ENCODE measurements at places on chromosomes 12 and 14.

DNA sequence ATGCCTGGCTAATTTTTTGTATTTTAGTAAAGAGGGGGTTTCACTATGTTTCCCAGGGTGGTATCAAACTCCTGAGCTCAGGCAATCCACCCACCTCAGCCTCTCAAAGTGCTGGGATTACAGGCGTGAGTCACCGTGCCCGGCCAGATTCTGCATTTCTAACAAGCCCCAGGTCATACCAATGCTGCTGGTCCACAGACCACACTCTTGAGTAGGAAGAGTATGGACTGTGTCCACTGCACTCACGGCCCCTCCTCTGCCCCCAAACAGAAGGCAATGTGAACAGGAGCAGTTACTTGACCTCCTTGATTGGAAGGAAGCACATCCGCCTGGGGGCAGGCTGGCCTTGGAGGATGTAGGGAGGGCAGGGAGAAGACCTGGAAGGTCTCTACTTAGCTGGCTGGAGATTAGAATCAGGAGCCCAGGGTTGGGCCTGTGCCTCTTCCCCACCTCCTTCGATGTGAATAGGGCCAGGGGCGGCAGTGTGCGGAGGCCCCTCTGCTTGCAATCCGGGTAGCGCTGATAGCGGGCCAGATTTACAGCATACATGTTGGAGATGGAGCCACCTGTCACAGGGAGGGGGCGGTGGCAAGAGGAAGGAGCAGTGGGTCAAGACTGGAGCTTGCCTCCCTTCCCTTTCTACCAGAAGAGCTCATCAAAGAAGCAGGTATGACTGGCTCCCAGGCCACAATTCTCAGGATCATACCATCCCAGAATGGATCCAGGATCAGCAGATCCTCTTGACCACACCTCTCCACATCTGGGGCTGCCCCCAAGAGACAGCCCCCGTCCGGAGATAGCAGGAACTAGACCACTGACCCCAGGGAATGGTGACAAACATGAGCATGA, 9.4 kb upstream of the ZNF740 start:
- DNase-seq = no peak

- no peak for DNase-seq
Measured at GRCh38 chr14:64363265-64363846, 24.8 kb upstream of the MTHFD1 start.

DNA sequence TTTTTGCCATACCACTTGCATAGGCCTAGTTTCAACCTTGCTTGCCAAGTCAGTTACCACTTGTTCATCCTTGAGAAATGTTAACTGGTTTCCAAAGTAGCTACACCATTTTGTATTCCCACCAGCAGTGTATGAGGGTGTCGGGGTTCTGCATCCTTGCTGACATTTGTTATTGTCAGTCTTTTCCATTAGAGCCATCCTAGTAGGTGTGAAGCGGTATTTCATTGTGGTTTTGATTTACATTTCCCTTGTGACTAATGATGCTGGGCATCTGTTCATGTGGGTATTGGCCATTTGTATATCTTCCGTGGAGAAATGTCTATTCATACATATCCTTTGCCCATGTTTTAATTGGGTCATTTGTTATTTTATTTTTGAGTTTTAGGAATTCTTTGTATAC, 27.6 kb upstream of the GALNT16 start:
- DNase-seq = no peak

GRCh38 chr12:31524791-31525495, 66.0 kb downstream of the DENND5B start:
- DNase-seq = no peak

GRCh38 chr14:75281654-75282019, 3.0 kb downstream of the FOS start:
- no peak for DNase-seq

DNA sequence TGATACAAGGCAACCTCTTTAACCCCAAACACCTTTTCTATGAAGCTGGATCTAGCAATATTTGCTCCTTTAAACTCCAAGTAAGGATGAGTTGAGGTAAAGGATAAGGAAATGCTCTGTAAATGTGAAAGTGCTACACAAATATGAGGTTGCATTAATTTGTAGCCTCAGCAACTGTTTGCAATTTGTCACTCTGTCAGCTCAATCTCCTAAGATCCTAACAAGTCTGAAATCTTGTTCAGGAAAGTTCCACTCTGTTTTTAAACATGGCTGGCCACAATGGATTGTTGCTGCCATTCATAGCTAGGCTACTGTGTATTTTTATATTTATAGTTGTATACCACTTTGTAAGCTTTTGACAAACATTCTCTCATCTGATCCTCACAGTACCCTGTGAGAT, 51.3 kb downstream of the SCN8A start:
- DNase-seq = no peak

DNA sequence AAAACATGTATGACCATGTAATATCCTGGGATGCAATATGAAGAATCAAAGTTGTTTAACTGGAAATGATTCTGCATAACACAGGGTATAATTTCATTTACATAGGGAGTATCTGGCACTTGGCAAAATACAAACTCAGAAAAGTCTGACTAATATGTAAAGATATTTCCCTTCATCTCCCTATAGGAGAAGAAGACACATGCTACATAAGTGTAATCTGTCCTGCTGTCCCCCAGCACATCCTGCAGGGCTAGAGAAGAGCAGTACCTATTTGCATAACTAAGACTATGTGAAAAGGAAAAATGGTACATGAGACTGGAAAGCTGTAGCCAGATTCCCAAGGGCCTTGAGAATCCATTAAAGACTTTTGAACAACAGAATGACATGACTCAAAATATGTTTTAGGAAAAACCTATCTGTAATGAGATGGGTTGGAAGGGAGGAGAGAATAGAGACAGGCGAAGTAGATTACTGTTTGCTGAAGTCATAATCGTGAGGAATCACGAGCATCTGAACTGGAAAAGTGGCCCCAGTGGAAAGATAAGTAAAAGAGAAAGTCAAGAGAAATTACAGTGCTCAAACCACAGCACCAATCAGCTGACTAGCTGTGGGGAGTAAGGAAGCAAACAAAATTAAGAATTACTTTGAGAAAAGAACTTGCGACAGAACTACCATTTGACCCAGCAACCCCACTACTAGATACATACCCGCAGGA, 155.1 kb upstream of the HMGA2 start:
- no peak for DNase-seq

DNA sequence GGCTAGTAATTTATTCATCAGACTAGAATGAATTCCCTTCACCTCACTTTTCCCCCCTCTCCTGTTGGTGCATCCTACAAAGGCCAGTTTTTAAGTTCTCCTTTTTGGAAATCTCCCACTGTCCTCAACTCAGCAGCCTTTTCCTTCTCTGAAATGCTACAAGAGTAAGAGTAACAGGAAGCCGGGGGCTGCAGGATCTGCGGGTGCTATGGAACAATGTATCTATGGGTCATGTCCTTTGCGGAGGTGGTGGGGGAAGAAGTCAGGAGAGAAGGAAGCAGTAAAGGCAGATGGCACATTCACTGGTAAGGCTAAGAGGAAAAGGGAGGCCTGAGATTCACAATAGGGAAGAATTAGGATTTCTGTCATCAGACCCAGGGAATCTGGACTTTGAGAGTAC, 22.2 kb upstream of the TESC start:
- DNase-seq = no peak

DNA sequence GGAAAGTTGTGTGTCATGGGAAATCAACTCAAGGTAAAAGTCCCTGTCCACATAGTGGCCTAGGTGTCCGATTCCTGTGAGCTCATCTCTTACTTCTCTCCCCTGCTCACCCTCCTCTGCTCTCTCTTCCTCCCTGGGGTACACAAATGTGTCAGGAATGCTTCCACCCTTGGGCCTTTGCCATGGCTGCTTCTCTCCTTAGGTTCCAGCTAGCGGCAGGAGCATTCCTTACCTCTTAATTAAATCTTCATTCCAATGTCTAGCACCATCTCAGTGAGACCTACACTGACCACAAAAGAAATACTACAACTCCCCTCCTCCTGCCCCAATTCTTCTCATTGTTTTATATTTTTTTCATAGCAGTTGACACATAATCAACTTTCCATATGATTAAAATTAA, 298.6 kb downstream of the PDZRN4 start:
- DNase-seq = no peak

DNA sequence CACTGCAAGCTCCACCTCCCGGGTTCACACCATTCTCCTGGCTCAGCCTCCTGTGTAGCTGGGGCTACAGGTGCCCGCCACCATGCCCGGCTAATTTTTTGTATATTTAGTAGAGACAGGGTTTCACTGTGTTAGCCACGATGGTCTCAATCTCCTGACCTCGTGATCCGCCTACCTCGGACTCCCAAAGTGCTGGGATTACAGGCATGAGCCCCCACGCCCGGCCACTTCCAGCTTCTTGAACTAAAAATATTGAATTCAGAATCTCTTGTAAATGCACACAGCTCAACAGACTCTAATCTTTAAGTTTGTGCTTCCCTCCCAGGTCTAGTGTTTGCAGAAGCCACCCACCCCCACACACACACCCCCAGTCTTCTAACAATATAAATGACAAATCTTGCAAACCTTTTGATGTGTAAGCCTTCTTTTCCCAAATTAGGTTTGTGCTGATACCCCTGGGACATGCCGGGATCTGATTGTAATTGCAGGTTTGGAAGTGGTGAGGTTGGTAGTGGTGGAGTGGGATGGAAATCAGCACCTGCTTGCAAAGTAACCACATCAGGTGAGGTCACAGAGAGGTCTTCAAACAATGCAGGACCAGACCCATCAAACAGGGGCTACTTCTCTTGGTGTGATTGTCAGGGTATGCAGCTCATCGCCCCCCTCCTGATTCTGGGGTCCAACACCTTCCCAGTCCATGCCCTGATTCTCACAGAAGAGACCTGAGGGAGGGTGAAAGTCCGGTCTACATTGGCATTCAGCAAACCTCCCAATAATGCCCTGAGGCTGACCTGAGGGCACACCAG, 51.4 kb upstream of the GPR132 start:
- DNase-seq = no peak
